ENCODE measurements at places on chromosomes 5 and 9.

DNA sequence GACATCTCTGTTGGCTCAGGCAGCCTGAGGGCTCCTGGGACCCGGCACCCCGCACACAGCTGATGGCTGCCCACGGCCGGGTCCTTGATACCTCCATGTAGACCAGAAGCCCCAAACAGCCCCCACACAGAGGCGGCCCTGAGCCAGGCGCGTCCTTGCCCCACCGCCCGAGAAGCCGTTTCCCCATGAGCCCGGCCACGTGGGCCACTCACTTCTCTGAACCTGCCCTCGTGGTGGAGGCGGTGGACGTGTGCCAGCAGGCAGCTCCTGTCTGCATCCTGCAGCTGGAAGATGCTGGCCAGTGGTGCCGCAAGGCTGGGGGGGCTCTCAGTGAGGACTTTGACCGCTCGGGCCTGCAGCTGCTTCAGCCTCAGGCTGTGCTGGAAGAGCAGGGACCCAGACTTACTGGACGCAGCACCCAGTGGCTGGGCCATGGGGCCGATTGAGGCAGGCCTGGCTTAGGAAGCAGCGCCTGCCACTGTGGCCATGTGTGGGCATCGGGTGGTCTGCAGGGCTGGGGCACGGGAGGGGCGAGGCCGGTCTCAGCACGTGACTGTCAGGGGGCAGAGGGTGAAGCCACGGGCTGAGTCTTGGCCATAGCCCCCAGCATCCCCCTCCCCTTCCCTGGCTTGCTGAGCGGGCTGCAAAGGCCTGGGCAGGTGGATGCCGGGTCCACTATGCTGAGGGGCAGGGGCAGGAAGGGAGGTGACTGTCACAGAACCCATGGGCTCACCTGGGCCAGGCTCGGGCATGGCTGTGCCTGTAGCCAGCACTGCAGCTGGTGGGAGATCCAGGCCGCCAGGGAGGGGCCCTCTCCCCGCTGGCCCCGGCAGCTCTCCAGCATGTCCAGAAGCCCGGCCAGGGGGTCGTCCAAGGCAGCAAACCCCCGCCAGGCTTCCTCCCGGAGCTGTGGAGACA, 50.0 kb downstream of the EXD3 start:
- no peak for DNase-seq

GRCh38 chr9:119588874-119589744, 219.9 kb upstream of the BRINP1 start:
- DNase-seq = peak; percentile 50

DNA sequence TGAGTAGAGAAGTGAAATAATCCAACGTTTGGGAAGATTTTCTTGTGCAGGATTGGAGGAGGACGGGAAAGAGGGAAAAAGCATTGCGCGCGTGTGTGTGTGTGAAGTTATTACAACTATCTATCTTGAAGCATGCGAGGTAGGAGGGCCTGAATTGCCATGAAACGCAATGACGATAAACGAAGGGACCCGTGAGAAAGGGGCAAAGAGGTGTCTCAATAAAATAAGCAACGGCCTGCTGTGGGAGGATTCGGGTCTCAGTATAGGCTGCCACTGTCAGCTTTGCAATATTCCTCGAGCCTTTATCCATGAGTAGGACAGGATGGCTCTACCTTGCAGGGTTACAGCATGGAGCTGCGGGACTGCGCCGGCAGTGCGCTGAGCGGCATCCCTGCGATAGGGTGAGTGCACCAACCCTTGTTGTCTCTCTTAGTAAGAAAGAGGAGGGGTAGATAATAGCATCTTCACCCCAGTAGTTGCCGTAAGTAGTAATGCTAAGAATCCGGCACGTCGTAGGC, 631 bp upstream of the RCL1 start:
- no peak for DNase-seq

DNA sequence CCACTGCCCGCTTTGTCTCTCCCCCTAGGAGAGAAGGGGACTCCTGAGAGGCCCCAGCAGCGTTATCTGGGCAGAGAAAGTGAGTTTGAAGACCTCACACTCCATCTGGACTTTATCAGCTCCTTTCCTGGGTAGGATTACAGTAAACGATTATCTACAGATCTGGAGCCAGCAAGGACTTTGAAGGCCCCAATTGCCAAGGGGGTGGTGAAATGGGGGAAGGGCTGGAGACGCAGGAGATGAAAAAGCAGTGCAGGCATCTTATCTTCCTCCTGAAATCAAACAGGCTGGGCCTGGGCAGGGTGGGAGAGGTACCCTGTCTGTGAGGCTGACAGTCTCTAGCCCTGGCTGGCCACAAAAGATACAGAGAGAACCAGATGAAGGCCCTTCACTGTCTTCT, 105.8 kb upstream of the MSX2 start:
- DNase-seq = no peak

GRCh38 chr9:99348289-99348688, 126.2 kb downstream of the SEC61B start:
- no peak for DNase-seq

DNA sequence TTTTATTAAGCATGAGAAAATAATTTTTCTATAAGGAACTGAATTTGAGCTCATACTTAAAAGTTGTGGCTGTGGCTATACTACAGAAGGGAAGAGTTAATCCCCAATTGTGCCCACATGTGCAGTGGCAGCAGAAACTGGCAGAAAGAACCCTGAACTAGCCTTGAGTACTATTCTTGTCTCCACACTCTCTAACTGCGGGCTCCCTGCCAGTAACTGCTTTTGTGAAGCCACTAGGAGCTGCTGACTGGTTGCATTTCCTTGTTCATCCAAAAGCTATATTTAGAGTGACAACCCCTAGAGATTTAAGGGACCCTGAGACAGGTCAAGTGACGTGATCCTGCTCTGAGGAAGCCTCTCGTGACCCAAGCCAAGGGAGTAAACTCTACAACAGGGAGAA, 238.6 kb downstream of the ELAVL2 start:
- no peak for DNase-seq

GRCh38 chr5:5181650-5182324, 41.7 kb downstream of the ADAMTS16 start:
- no peak for DNase-seq

DNA sequence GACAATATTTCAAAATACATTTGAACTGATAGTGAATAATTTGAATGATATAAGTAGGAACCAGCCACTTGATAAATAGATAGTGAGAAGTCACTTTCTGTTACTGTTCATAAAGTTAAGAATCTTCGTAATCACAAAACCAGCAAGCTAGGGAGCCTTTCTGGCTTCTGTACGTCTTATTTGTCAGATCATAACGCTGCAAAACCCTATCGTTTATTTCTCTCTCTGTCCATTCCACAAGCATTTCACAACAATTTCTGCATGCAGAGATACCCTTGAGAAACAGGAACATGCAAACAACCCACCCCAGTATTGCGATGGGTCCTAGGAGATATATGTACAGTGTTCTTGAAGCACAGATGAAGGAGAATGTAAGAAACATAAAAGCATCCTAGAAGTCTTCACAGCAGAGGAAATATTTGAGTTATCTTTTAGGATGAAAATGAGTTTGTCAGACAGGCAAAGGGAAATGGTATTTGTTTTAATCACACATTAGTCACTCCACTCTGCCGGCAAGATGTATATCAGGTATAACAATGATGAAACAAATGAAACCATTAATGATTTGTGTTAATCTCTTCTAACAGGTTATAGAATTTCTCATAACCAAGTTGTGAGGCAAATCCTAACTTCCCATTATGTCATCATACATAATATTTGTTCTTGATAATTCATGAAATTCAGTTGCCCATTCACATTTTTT, 668.7 kb upstream of the FTMT start:
- no peak for DNase-seq

- DNase-seq = no peak
Measured at GRCh38 chr9:134065612-134066419, 2.0 kb downstream of the BRD3 start.

DNA sequence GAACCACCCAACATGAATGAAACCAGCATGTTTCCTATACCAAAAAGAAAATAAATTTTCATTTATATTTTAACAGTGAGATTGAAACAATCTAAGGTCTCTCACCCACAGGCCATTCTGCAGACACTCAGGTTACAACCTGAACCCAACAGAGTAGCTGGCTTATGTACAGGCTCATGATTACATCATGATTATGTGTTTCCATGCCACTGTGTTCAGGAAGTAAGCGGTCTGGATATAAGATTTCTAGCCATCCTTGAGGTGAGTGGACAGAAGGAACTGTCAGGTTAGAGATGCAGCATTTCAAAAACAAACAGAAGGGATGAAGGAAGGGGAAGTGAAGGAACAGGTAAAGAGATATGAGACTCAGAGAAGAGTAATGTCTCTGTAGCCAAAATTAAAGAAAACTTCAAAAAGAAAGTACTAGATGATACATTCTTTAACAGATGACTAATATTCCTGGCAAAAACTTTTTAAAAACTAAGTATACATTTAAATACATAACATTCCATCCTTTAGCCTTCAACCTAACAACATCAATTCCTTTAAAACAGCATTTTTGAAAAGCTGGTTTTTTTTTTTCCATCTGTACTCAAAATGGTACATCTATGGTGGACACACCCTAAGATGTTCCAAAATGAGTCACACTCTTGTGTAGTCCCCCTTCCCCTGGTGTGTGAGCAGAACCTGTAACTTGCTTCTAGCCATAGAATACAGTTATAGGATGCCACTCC, 119.8 kb downstream of the LPAR1 start:
- no peak for DNase-seq

DNA sequence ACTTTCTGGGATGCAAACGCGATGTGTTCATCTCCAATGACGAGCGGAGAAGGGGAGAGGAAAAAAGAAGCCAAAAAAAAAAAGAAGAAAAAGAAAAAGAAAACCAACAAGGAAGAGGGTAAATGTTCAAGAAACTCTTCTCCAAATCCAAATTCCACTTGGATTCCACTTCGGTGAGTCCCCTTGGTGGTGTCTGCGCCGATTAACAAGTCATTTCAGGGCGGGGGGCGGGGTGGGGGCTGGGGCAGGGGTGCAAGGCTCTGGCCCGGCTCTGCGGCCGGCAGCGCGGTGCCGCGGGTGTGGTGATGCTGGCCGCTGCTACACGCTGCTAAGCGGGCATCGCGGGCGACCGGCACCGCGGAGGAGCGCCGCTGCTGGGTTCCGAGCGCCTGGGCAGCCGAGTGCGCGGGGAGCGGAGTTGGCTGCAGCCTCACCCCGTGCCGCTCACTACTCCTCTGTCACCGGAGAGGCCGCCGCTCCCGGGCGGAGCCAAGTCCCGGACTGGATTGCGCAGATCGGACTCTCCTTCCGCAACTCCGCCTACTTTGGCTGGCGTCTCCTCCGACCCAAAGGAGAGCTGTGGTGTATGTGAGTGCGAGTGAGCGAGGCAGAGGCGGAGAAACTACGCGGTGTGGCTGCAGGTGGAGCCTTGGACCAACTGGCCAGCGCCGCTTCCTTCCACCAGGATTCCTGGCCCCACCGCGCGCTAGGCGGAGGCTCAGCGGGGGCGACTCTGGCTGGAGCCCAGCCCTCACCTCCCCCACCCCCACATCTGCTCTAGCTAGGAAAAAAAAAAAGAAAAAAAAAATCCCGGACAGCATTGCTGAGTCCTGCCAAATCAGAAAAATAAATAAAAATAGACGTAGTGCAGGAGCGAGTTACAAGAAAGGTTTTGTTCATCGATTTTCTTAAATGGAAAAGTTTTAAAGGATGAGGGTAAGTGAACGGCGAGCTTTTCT, at the start of gene SEMA6A:
TSS of gene SEMA6A (minus strand) at position 457 of the 959 bp plus-strand sequence. CDS start 69,879 bp downstream, outside the sequence.
- peak; percentile 26 for DNase-seq
